ENCODE measurements at places on chromosomes 3 and 15.
A peak's percentile ranks its signal among the peaks of the same experiment; 100 is the strongest.

- DNase-seq = no peak
Measured at GRCh38 chr15:74239051-74239705, 3.1 kb downstream of the CCDC33 start.

DNA sequence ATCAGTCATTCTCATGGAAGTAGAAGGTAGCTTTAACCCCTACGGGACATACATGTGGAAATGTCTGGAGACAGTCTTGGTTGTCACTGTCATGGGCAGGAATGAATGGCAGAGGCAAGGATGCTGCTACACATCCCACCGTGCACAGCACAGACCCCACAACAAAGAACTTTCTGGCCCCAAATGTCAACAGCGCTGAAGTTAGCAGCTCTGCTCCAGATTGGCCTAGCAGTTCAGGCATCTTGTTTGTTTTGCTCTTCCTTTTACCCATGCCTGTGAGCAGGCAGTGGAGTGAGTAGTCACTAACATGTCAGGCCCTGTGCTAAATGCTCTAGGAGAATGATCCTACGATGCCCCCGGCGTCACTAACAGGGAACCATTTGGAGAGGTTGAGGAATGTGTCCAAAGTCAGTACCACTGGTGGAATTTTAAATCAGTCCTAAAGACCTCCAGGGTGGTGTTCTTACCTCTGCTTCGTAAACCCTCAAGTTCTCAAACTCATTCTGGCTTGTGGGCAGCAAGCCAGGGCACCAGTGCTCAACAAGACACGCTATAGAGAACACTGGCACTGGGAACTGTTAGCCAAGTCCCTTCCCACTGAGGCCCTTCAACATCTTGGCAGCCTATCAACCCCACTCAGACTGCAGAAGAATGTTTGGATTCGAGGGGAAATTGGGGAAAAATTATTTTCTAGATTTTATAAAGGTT lies 142.2 kb downstream of the FOXP1 start:
- DNase-seq = no peak

DNA sequence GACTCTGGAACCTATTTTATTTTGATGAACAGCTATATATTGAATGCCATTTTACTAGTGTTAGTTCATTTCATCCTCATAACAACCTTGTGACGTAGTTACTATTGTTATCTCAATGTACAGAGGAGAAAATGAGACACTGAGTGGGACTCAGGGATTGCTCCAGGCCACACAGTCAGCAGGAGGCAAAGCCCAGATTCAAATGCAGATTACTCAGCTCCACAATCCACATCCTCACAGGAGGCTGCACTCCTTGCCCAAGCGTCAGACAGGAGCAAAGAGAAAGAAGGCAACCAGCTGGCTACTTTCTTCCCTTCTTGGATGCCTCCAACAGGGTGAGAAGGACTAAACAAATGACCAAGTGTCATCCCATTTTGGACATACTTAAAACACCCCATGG lies 92.0 kb upstream of the CCDC54 start:
- no peak for DNase-seq

DNA sequence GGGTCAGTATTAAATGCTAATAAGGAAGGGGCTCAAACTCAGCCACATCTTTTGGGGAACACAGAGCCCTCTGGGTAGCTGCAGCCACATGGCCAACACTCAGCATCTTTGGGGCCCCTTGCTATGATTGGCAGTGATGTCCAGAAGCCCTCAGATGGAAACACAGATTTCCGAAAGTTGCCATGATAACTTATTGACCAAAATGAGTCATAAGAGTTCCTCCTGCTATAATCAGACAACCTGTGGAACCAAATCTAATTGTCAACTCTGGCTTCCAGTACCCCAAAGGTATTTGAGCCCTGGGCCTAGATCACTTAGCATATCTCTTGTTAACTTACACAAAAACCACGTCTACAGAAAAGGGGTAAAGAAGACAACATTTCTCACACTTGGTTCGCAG lies 392.2 kb downstream of the KCNH8 start:
- DNase-seq = no peak

DNA sequence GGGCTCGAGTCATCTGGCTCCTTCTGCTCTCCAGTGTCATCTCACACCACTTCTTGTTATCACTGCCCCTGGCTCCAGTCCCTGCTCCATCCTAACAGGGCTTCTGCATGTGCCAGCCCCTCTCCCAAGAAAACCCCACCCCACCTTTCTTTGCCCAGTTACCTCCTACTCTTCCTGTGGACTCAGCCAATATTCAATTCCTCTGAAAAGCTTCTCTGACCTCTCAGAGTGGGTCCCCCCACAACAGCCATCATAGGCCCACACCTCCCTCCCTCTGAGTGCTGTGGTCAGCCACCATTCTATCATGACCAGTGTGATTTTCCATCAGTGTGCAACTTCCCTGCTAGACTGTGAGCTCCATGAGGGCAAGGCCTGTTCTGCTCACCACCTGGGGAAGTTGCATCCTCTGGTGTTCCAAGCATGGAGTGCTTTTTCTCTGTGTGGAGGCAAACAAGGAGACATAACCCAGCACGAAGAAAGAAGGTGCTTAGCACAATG lies 71.6 kb downstream of the ADCY5 start:
- no peak for DNase-seq

DNA sequence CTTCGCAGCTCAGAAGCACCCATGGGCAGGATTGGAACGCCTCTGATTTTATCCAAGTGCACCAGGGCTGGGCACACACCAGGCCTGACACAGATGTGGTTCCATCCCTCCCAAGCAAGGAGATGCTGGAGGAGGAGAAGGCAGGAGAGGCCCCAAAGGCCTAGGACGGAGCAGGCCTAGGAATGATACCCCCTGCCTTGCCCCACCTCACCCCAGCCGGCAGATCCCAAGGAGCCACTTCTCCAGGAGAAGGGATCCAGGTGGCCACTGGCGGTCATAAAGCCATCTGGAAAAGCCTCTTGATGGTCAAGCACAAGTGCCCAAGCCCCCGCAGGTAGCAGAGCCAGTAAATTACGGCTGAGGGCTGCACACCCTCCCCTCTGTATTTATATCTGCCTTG lies 211.8 kb downstream of the TBC1D2B start:
- no peak for DNase-seq

DNA sequence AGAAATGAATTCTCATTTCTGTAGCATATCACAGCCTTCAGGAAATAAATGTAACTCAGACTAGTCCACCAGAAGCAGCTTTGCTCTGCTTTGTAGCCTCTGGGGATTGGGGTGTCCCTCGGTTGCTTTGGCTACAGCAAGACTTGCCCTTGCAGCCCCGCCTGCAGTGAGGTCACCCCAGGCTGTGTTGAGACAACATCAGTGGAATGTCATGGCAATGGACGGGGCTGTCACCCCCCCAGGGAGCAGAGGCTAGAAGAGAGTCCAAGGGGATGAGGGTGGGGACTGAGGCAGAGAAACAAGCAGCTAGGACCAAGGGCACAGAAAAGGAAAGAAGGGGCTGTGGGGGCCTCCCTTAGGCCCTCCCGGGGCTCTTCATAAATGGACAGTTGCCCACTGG lies 854 bp downstream of the CLEC3B start:
- DNase-seq = peak; percentile 74

DNA sequence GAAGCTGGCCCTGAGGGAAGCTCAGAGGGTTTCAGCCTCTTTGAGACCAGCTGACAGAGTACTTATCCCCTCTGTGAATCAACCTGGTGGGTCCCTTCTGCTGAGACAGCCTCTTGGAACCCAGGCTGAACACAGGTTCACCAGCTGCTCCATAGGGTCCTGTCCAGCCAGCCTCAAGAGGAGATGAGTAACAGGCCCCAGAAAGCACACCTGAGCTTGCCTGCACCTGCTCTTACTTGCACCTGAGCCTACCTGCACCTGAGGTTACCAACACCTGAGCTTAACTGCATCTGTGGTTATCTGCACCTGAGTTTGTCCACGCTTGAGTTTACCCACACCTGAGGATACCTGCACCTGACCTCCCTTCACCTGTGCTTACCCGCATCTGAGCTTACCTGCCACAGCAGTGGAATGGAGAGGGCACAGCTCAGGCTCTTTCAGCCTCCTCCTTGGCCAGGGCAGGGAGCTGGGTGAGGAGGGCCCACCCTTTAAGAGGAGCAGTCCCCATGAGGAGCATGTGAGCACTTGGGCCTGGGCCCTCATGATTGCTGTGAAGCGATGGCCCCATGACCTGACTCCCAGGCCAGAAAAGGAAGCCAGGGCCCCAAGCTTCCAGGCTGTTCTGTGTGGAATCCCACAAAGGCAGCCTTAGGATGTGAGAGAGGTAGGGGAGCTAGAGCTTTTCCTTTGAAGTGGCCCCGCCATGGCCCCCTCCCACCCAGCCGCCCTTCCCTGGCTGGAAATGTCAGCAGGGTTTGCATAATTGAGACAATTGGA lies at the start of gene TRPM1:
TRPM1 (minus strand) TSS at position 464 of the 777 bp plus-strand sequence. CDS start 20,370 bp downstream, outside the sequence.
- no peak for DNase-seq

DNA sequence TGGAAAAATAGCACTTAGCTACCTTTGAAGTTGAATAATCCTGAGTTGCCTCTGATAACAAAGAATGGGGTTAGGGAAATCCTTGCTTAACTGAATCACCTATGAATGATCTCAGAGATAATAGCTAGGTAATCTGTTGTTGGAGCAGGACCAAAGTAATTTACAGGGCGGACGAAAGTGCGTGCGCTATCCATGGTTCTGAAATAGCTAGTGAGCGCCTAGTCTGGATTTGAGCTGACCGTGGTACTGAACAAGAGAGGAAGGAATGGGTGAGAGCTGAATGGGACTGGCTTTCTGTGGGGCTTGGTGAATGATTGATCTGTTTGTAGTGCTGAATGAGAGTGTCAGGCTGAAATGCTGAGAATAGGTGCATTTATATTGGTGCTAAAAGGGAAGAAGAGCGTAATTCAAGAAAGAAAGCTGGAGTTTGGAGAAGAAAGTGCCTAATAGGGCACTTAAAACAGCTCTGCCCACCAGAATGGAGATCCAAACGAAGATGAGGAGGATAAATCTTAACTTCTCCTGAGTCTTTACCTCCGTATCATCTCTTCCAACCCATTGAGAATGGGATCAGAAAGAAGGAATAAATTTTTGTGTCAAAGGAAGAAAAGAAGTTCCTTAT lies 10.1 kb downstream of the SCN10A start:
- DNase-seq = peak; percentile 70

GRCh38 chr3:25665315-25666280 lies 891 bp upstream of the TOP2B start:
- peak; percentile 73 for DNase-seq

GRCh38 chr3:100869787-100870186 lies 123.4 kb downstream of the ABI3BP start:
- DNase-seq = peak; percentile 81

- no peak for DNase-seq
Measured at GRCh38 chr3:177035676-177036075, 161.6 kb downstream of the TBL1XR1 start.

DNA sequence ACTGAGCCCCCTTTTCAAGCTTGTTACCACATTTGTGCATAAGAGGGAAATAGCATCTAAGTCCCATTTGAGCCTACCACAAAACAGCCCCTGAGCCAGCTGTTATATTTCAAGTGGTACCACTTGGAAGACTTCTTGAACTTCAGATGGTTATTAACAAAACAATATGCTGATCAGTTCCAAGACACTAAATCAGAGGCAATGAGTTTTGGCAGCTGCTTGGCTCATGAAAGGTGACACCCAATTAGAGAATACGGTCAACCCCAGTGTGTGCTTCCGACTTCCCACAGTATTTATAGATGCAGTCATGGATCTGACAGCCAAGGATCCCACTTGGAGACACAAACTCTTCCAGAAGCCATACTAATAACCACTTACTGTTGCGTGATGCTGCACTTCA lies 469.6 kb upstream of the PPP2R3A start:
- no peak for DNase-seq
